ENCODE measurements at places on chromosomes 5 and 9. TPM values are rescaled to one million over a fixed set of nuclear protein-coding genes. Genes with fewer than 3 reads are reported as not detected.

SLC6A7 gene
- polyA plus RNA-seq: 0.12 TPM

DND1 gene
- 0.35 TPM for polyA plus RNA-seq

KCNV2 gene
- polyA plus RNA-seq: 0.27 TPM

ZCCHC7 gene
- 27.4 TPM for polyA plus RNA-seq

DMRT3 gene
- polyA plus RNA-seq: 1.5 TPM

PCDHB16 gene
- 8.1 TPM for polyA plus RNA-seq

SLC23A1 gene
- polyA plus RNA-seq: 15.7 TPM

KIF24 gene
- polyA plus RNA-seq: 9.2 TPM

NPR3 gene
- polyA plus RNA-seq: 34.5 TPM

FLT4 gene
- polyA plus RNA-seq: 23.6 TPM

BAG1 gene
- polyA plus RNA-seq: 71.6 TPM

SETD9 gene
- 20.5 TPM for polyA plus RNA-seq

ADCY2 gene
- polyA plus RNA-seq: 5.5 TPM

SLC34A1 gene
- 200 TPM for polyA plus RNA-seq

CDK5RAP2 gene
- polyA plus RNA-seq: 75.8 TPM

LHFPL2 gene
- 56.2 TPM for polyA plus RNA-seq

GRIA1 gene
- 4.3 TPM for polyA plus RNA-seq

NOL6 gene
- polyA plus RNA-seq: 26.0 TPM

STK32A gene
- polyA plus RNA-seq: 23.9 TPM

BRINP1 gene
- polyA plus RNA-seq: 8.4 TPM

RLN2 gene
- 2.1 TPM for polyA plus RNA-seq

ANXA2R gene
- 1.4 TPM for polyA plus RNA-seq

MLANA gene
- polyA plus RNA-seq: 1.0 TPM

ANKRD20A1 gene
- 6.1 TPM for polyA plus RNA-seq

PTGER4 gene
- 10.3 TPM for polyA plus RNA-seq

TMEM171 gene
- polyA plus RNA-seq: 5.2 TPM

NDOR1 gene
- polyA plus RNA-seq: 12.2 TPM

ZNF608 gene
- 83.4 TPM for polyA plus RNA-seq

OR1J2 gene
- polyA plus RNA-seq: not detected

OMD gene
- 0.62 TPM for polyA plus RNA-seq

SMIM33 gene
- 0.05 TPM for polyA plus RNA-seq

SCAMP1 gene
- 57.2 TPM for polyA plus RNA-seq

FAM78A gene
- polyA plus RNA-seq: 2.4 TPM

SLC6A18 gene
- polyA plus RNA-seq: 0.53 TPM

SPINK5 gene
- 0.67 TPM for polyA plus RNA-seq

OR13C2 gene
- not detected for polyA plus RNA-seq

TEX48 gene
- not detected for polyA plus RNA-seq

FGF10 gene
- polyA plus RNA-seq: 8.7 TPM

OTP gene
- not detected for polyA plus RNA-seq

UNC13B gene
- 27.8 TPM for polyA plus RNA-seq

JAKMIP2 gene
- 6.6 TPM for polyA plus RNA-seq

C5 gene
- polyA plus RNA-seq: 19.5 TPM

SLC1A3 gene
- polyA plus RNA-seq: 3.5 TPM

LCN15 gene
- polyA plus RNA-seq: 0.23 TPM

C9orf152 gene
- polyA plus RNA-seq: 0.45 TPM

CMBL gene
- polyA plus RNA-seq: 39.6 TPM

MEIKIN gene
- polyA plus RNA-seq: not detected

ABLIM3 gene
- 1.1 TPM for polyA plus RNA-seq

Measured in left kidney (tissue), 8 donors.